ENCODE measurements at places on chromosomes 6 and 20.

- no peak for DNase-seq
Observed at GRCh38 chr20:50376888-50377459, 133.2 kb upstream of the PTPN1 start.

DNA sequence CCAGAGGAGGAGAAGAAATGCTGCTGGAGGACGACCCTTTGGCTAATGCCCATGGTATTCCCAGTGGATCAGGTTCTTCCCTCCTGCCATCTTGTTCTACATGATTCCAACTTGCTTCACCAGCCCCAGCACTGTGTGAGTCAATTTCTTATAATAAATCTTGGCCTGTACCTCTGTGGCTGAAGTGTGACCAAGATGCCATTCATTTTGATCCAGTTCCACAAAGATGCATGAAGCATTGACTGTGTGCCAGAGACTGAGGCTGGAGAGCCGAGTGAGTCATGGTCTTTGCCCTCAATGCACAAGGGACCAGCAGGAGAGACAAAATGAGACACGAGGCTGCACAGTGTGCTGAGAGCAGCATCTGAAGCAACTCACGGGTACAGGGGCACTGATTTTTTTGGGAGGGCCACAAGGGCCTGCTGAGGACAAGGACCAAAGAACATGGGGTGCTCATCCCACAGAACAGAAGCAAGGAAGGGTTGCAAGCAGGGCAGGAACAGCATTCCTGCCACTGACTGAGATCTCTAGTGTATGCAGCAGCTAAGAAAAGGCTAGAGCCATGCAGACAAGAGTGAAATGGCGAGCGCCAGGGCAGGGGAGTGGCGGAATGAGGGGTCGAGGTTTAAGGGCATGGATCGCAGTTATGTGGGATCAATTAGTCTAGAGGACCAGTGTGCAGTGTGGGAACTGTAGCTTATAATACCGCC, 207.0 kb downstream of the THBS2 start:
- DNase-seq: no peak

DNA sequence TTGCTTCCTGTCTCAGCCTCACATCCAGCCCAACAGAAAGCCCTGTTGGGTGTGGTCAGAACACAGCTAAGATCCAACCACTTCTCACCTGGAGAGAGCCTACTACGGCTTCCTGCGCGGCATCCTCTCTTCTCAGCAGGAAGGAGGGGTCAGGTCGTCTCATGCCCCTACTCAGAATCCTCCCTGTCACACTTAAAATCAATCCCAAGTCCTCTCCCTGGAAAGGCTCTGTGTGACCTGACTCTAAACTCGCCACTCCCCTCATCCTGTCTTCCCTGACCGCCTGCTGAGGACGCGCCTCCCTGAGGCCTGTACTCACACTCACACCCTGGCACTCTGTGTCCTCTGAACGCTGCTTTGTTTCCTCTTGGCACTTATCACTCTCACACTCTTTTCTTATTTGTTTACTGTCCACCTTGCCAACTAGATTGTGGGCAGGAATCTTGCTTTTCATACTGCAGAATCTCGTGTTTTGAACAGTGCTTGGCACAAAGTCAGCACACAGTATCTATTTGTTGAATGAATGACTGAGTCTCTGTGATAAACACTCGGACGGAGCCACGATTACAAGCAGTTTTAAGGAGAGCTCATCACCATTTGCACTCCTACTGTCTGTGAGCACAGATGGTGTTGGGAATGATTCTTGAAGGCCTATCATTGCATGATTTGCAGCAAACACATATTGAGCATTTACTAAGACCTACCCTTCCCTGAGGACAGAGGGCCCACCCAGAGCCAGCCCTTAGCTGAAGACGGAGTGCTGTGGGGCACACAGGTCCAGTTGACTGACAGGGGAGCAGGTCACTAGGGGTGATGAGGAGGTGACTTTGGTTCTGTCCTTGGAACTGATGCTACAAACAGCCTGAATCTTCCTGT, 18.7 kb downstream of the RAB5IF start:
- no peak for DNase-seq

DNA sequence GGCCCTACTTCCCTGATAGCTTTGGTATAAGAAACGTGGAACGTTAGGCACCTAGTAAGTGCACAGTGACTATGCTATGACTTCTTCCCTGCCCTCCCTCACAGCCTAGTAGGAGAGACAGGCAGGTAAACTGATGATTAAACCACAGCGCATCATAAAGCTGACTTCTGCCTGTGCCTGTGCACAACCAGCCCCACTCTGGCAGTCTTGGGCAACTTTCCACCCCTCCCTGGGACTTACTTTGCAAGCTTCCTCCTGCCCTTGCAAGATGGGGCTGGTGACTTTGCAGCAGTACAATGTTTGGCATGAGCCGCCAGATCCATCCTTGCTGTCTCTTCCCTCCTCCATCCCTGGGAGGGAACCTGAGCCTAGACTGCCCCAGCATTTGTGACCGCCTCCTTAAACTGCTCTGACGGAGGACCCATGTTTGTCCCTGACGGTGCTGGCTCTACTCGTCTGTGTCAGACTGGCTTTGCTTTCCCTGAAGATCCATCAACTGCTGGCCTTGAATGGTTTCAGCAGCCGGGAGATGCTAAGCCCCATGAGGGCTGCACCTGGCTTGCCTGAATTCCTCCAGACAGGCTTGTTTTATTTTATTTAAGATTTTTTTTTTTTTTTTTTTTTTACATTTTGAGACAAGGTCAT, 36.1 kb downstream of the EFCAB8 start:
- no peak for DNase-seq

- DNase-seq: no peak
Observed at GRCh38 chr20:63850689-63851547, 10.4 kb upstream of the ABHD16B start.

- DNase-seq: no peak
Observed at GRCh38 chr20:5092765-5093339, 26.9 kb downstream of the PCNA start.

- no peak for DNase-seq
Observed at GRCh38 chr20:44715499-44716308, 535 bp downstream of the CCN5 start.

DNA sequence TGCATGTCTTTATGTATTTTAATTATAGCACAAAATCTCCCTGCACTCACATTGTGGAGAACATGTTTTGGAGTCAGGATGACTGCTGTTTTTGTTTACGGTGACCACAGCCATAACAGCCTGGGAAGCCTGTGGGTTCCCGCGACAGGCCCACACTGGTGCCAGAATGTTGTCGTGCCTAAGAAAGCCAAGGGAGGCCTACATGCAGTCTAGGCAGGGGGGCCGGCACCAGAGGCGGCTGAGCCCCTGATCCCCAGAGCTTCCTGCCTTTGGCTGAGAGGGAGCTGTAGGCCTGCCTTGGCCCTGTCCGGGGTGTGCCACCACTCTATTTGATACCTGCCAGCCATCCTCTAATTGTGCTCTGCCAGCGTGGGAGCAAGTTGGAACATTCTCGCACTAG, 46.7 kb downstream of the TBC1D7 start:
- DNase-seq: no peak

DNA sequence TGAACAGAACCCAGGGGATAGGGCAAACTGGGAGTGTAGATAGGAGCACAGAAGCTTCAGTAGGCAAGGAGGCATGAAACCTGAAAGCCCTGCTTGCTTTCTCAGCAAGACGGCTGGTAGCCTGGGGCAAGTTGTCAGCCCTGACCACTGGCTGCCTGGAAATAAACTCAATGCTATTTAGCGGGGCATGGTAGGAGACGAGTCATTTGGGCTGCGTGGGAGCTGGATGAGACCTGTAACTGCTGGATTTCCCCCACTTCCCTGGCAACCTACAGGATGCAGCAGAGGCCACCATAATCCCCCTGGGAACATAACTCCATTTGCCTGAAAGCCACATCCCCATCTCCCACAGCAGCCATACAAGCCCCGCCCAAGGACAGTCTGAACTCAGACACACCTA, 332.6 kb upstream of the TBX18 start:
- DNase-seq: no peak

DNA sequence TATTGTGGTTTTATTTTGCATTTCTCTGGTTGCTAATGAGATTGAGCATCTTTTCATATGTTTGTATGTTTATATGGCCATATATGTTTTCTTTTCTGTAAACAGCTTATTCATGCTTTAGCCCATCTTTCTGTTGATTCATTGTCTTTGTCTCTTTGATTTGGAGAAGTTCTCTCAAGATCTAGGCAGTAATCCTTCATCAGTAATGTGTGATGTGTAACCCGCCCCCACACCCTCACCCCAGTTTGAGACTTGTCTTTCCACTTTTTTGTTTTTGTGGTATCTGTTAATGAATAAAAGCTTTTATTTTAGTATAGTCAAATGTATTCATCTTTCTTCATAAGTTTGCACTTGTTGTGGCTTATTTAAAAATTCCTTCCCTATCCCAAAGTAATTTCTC, 26.0 kb downstream of the ZC3H12D start:
- DNase-seq: no peak

GRCh38 chr20:21234806-21235483, 68.2 kb upstream of the XRN2 start:
- peak; percentile 87 for DNase-seq

- DNase-seq: no peak
Observed at GRCh38 chr6:3627956-3628835, 123.3 kb downstream of the PXDC1 start.

- no peak for DNase-seq
Observed at GRCh38 chr6:157975456-157975855, 6.2 kb upstream of the SYNJ2 start.

DNA sequence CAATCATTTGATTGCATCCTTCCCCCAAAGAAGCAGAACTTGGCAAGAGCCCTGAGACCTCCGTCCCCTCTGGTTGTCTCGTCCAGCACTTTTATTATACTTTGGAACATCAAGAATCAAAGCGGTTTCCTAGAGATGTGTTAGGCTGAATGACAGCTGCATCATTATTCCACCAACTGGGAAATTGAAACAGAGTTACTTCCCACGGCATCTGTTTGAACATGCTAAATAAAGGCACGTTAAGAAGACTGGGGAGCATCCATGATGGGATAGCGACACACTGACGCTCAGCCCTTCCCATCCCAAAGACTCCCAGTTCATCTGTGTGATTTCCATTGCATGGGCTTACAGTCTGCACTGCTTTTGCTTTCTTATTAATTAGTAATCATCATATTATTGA, 147.8 kb downstream of the TBC1D7 start:
- DNase-seq: peak; percentile 42

- DNase-seq: no peak
Observed at GRCh38 chr6:34189806-34190503, 44.1 kb upstream of the GRM4 start.

DNA sequence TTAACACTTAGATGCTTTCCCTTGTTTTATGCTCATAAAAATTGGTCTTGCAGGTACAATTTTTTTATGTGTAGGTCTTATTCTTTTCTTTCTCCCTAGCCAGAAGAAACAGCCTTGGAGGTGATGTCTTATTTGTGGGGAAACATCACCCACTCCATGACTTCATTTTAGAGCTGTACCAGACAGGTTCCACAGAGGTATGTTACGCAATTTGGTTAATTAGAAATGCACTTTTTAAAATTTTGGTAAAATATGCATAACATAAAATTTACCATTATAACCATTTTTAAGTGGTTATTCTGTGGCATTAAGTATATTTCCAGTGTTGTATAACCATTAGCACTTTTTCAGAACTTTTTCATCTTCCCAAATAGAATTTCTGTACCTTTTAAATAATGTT, 41.3 kb downstream of the NKX2-4 start:
- DNase-seq: no peak

DNA sequence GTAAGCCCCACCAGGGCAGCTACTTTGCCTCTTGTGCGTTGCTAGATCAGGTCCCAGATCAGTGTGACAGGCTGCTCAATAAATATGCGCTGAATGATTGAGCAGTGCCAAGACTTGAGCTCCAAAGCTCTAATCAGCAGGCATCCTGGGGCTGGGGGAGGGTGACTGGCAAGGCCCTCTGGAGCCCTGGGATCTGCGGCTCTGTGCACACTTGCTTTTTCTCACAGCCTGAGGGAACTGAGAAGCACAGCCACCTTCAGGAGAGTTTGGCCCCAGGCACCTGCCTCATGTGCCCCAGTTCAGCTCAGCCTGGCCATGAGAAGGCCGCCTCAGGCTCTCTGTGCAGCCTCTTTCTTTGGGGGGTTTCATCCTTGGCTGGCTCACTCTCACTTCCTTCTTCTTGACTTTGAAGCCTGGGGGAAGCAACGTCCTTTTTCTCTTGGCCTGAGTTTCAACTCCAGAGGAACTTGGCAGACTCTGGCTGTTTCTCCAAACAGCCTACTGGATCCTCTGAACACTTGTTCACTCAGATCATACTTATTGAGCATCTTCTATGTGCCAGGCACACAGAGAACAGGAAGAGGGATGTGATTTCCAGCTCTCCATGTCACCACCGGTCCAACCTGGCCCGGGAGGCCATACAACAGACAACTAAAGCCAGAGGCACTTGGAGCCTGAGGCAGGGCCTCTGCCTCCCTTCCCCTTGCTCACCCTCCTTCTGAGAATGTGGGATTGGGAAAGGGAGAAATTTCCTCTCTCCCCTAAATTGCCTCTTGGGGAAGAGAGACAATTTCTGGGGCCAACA, 114.0 kb downstream of the VEGFA start:
- DNase-seq: no peak

- no peak for DNase-seq
Observed at GRCh38 chr6:100465701-100466409, 1.1 kb upstream of the SIM1 start.

- no peak for DNase-seq
Observed at GRCh38 chr6:160076009-160076408, 45.6 kb upstream of the SLC22A1 start.

DNA sequence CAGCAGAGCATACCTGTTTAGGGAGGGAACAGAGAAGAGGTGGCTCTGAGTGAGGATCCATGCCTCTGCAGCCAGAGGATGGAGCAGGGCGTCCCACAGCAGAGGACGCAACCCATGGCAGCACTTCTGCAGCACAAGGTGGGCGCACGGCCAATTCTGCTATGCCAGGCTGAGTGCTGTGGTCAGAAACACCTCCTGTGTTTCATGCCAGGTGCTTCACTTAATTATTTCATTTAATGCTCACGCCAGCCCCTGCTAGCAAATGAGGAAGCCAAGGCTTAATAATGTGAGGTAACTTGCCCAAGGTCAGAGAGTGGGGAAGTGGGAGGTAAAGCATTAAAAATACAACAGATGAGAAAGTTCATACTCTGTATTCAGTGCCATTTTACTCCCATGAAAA, 68.5 kb upstream of the PTGIS start:
- DNase-seq: no peak

- no peak for DNase-seq
Observed at GRCh38 chr6:43120944-43121913, 45.1 kb downstream of the PTK7 start.

- DNase-seq: no peak
Observed at GRCh38 chr20:51183451-51183850, 160.5 kb upstream of the KCNG1 start.

DNA sequence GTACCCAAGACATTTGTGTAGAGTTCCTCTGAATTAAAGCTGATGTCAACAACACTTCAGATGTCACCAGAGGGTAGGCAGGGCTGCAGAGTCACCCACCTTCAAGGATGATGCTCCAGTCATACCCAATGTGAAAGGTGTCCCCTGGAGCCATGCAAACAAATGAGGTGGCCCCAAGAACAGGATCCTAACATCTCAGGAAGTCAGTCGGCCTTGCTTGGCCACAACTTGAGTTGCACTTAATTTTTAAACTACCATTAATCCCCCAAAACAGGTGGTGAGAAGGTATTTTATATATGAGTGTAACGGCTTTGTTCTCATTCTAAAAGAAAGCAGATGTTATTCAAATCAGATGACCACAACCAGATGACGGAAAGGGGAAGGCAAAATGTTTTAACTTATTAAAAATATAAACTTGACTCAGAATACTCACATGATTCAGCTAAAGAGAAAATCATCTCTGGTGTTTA, 21.1 kb upstream of the SERPINB1 start:
- no peak for DNase-seq

Measured in putamen (tissue), 1 donor.